CD4-positive, alpha-beta T cell treated with Interleukin-6 at 100 ng/mL for 8 hours (primary cell): ENCODE measurements at places on chromosomes 6 and 20.

- DNase-seq, result no peak
These were observed 44.9 kb downstream of the NRN1 start for GRCh38 chr6:5961836-5962235.

- DNase-seq, result no peak
These were observed 4.6 kb downstream of the FOXQ1 start for GRCh38 chr6:1316489-1316971.

GRCh38 chr6:47810885-47811284 is 29.1 kb downstream of the OPN5 start:
- no peak for DNase-seq

DNA sequence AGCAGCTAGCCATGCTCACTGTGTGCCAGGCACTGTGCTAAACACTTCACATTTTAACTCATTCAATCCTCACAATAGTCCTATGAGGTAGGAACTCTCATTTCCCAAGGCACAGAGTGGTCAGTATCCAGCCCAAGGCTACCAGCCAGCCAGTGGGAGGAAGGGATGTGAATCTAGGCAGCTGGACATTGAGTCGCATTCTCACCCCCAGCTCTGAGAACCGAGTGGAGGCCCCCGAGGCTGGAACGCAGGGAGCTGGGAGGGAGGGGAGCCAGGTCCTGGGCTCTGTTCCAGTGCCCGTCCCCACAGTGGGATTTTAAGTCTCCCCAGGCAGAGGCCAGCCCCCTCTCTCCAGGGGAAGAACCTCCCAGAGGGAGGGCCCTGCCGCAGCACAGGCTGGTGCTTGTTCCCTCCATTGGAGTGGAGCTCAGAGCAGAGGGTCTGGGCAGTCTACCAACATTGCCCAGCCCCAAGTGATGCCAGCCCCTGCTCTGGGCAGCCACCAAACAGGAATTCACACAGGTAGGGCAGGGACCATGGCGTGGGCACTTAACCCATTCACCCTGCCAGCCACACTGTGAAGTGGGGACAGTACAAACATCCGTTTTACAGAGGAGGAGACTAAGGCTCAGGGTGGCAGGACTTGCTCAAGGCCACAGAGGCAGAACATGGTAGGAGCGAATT is 131.3 kb downstream of the CEBPB start:
- DNase-seq, result no peak

- DNase-seq, result no peak
These were observed 527.7 kb downstream of the ADGRB3 start for GRCh38 chr6:69162811-69163210.

GRCh38 chr6:140289186-140289585 is 914.7 kb upstream of the CITED2 start:
- no peak for DNase-seq
